ENCODE measurements at places on chromosomes 12 and 14.

DNA sequence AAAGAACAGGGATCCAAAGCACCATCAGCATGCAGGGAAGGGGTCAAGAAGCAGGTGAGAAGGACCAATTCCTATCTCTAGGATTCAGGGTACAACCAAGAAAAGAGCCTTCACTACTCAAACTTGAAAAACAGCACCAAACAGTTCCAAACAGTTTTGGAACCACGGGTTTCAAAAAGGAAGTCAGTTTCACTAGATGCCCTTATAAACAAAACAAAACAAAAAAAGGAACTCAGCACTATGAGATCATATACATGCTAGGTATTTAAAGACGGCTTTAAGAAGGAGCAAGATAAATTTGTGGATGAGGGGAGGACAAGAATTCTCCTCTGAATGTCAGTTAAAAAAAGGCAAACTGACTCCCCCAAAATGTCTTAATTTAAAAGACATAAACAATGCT is 6.0 kb downstream of the INSM2 start:
- DNase-seq: no peak

GRCh38 chr12:7130701-7131501 is 730 bp downstream of the CLSTN3 start:
- DNase-seq: peak; percentile 81

GRCh38 chr14:54369343-54369742 is 27.5 kb upstream of the CDKN3 start:
- no peak for DNase-seq

- DNase-seq: no peak
Observed at GRCh38 chr14:102333390-102333789, 13.8 kb downstream of the ZNF839 start.

- DNase-seq: no peak
Observed at GRCh38 chr12:98406378-98406777, 109.0 kb upstream of the TMPO start.

GRCh38 chr14:103624860-103625259 is 4.2 kb upstream of the KLC1 start:
- DNase-seq: peak; percentile 75

- no peak for DNase-seq
Observed at GRCh38 chr12:69922999-69923398, 98.0 kb downstream of the MYRFL start.

Data from HTR-8/SVneo (cell line).